ENCODE measurements at places on chromosomes 2 and 18.

DNA sequence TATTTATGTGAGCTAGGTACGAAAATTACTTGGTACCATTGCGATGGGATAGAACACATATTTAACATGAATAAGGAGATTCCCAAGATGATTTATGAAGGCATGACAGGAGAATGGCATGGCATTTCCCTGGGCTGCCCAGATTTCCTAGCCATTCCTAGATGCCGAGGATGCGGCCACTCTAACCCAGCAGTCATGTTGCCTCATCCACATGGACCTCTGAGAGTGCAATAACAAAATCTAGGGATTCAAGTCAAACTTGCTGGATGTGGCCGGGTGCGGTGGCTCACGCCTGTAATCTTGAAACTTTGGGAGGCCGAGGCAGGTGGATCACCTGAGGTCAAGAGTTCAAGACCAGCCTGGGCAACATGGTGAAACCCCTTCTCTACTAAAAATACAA, 110.8 kb upstream of the ARL4C start:
- DNase-seq = no peak

DNA sequence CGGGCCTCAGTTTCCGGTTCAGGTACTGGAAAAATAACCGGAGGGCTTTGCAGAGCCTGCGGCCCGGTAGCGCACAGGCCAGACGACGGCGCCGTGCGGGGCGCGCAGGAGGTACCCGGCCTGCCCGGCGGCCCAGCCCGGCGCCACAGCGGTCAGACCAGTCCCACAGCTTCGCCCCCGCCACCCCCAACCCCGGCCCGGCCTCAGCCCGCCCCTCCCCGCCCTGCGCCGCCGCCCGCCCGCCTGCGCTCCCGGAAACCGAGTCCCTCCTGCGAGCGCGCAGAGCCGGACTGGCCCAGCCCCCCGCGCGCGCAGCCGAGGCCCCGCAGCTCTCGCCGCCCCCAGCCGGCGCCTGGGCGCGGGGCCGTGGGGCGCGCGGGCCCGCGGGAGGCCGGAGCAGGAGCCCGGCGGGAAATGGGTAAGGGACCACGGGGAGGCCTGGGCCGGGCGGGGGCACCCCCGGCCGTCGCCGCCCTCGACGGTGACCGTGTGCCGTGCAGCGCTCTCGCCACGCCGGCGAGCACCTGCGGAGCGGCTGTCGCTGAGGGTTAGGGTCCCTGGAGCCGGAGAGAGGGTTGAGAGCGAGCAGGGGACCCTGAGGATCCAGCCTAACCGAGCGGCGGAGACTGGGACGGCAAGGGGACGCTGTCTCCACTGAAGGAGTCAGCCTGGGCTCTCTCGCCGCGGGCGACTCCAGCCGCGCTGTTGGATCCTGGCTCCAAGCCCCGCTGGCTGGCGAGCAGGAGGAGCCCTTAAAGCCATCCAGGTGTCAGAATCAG, 16.5 kb upstream of the PSD4 start:
- DNase-seq = peak; percentile 68

DNA sequence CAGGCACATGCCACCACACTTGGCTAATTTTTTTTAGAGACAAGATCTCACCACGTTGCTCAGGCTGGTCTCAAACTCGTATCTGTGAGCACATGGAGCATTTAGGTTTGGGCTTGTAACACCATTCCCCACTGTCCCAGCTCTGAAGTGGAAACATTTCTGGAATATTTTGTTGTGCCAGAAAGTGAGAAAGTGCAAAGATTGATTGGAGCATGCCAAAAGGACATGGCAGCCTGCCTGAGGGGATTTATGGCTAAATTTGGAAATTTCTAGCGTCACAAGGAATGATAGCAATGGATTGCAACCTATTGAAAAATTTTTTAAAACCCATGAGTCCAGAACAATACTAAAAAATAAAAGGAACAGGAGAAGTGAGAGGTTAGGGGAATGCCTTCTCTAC, 136.8 kb downstream of the ESCO1 start:
- DNase-seq = peak; percentile 15

- no peak for DNase-seq
Measured at GRCh38 chr18:64474773-64475172, 325.9 kb upstream of the LINC00305 start.

GRCh38 chr2:29314816-29315571, 199.8 kb downstream of the CLIP4 start:
- DNase-seq = peak; percentile 70

DNA sequence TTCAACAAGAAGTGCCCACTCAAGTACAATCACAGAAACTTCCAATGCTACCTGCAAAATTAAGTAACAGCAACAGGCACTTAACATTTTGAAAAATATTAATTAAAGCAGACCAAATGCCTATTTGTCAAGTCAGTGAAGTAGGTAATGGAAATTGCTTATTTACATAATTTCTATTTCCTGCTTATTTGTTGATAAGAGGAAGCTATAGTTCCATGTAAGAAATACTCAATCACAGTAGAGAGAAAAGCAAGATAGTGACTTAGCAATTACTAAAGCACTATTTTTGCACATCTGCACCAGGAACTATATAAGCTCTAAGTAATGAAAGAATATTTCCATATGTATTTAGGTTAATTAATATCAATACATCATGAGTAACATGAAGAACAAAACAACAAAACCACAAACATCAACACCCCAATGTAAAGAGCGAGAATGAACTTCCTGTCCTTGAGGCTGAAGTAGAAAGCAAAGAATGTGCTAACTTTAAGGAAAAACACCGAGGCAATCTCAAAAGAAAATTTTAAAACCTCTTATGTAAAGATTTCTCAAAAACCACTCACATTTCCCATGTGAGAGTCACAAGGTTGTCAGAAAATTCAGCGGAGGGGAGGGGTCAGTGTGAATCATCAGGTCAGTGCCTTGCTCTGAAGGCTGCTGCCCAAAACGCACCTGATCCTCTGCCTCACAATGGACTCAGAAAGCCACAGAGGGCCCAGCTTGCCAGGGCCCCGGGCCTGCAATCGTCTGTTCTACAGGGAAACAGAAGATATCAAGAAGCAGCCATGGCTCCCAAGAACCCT, 12.5 kb downstream of the NPC1 start:
- peak; percentile 58 for DNase-seq

DNA sequence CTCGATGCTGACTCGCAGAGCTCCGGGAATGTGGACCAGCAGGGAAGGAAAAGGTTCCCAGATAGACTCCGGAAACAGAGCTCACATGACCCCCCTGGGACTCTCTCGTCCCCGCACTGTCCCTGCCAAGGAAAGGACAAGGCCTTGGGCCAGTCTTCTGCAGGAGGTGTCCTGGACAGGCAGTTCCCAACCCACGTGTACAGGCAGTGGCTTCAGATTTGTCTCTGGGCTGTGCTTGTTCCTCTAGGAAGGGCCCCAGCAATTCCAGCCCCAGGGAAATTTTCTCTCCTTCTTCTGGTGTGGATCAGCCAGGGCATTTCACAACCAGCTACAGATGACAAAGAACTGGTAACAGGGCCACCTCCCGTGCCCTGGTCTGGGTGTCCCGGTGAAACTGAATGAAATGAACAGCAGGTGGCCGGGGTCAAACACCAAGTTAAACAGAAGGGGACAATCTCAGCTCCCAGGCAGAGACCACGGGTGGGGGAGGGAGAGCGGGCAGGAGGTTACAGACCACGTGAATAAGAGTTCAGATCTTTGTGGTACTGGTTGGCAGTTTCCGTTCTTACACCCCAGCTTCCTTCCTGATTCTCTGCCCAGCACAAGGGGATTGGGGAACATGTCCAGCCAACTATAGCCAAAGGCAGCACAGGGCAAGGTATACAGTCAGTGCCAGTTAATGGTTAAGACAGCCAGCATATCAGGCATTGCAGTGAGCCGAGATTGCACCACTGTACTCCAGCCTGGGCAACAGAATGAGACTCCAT, 52.2 kb upstream of the CAB39 start:
- DNase-seq = no peak

DNA sequence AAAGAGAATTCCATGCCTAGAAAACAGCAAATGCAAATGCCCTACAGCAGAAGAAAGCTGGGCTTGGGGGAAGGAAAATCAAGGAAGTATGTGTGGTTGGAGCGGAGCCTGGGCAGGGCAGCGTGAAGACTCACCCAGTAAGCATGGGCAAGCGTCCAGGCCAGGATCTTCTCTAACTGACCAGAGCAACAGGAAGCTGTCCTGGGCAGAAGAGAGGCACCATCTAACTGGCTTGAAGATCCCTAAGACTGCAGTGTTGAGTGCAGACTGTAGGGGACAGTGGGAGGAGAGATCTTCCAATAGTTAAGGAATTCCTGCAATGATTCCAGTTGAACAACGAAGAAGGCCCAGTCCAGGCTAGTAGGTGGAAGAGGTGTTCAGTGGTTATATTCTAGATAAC, 57.9 kb downstream of the NXPH2 start:
- no peak for DNase-seq

DNA sequence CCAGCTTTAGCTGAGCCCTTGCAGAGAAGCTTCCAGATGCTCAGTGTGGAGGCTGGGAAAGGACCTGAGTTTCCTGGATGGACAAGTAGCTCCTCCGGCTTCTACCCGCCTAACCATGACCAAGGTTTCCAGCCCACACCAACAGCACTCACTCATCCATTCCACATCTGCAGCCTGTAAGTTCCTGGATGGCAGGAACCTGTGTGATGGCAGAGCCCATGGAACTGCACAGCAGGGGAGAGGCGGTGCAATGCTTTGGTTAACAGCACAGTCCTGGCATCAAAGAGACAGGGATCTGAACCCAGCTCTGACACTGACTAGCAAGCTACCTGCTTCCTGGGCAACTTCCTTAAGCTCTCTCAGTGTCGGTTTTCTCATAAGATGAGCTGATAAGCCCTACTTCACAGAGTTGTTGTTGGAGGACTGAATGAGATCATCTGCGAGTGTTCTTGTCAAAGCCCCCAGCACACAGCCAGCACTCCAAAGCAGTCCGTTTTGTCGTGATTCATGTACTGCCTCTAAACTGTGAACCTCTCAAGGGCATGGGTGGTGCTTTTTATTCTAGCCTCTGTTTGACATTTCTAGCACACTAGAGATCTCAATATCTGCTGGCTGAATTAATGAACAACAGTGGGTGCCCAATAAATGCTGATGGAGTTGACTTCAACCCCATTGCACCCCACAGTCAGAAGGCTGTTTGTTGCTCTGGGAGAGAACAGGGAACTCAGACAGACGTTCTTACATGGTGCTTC, 41.6 kb upstream of the OTOF start:
- DNase-seq = no peak

DNA sequence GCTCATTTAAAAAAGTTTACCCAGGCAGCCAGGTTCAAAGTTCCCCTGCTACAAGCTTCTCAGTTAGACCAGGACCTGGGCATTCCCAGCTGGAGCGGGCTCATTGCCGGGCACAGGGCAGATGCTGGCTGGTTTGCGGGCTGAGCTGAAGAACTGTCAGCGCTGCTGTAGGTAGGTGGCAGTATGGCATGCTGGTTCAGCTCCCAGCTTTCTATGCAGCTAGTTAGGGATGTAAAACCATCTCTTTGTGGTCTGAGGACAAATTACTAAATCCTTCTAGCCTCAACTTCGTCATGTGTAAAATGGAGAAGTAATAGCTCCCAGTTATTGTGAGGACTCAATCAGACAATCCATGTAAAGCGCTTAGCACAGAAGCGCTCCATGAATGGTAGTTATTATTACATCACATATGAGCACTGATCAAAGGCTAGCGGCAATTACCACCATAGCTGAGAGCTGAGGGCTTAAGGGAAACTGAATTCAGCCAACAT, 2.4 kb upstream of the LDLRAD4 start:
- peak; percentile 82 for DNase-seq

DNA sequence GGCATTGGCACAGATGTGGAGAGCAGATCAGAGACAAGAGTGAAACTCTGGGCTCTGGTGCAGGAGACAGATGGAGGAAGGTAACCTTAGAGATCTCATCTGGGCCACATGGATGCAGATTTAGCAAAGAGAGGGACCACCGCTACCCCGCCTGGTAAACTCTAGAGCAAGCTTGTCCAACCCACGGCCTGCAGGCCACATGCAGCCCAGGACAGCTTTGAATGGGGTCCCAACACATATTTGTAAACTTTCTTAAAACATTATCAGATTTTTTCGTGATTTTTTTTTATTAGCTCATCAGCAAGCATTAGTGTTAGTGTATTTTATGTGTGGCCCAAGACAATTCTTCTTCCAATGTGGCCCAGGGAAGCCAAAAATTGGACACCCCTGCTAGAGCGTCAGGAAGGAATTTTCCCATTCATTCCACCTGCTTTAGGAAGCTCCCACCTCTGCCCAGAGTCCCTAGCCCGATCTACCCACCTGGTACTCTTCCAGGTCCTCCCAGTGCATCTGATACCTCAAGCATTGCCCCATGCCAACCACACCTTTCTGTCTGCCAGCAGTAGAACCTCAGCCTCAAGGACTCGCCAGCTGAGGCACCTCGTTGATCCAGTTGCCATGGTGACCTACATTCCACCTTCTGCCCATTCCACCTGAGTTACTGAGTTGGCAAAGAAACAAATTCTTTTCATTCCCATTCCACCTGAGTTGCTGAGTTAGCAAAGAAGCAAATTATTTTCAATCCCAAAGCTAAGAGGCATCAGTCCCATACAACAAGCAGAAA, at the start of gene CIB4:
TSS of gene CIB4 (minus strand) at position 586 of the 784 bp plus-strand sequence. CDS start at position 534, 52 bp downstream.
- no peak for DNase-seq

- no peak for DNase-seq
Measured at GRCh38 chr18:54205959-54206358, 18.5 kb downstream of the MBD2 start.

- DNase-seq = peak; percentile 71
Measured at GRCh38 chr2:200615247-200615646, 29.4 kb downstream of the AOX1 start.

- DNase-seq = no peak
Measured at GRCh38 chr2:198238429-198238828, 434.0 kb downstream of the PLCL1 start.

DNA sequence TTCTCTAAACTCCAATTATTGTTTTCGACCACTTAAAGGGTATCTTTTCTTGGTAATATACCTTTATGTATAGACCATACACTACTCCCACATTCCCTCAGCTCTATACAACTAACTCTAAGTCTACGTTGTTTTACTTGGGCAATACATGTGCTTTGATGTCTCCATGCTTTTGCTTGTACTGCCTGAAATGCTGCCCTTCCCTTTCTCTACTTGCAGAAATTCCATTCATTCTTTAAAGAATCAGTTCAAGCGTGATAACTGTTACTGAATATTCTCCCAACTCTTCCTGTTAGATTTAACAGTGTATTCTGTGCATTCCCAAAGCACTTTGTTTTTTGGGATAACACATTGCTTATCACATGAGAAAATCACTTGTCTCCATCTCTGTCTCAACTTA, 157.0 kb upstream of the AQP4 start:
- DNase-seq = no peak

GRCh38 chr2:241095594-241096290, 6.3 kb downstream of the MTERF4 start:
- DNase-seq = no peak

DNA sequence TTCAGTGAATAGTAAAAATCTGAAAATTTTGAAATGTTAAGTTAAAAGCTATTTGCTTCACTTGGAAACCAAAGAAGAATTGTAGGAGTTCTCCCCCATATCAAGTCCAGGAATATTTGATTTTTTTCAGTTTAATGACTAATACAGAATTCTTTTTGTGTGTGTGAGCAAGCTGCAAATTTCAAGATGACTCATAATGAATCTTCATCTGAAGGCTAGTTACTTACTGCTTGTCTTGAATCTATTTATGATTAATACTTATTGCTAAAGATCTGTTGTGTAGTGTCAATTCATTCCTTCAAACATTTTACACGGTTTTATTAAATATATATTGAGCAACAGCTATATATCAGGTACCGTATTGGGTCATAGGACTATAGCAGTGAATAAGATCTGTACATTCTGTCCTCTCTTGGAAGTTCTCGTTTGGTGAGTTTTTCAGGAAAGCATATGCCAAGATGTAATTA, 47.8 kb upstream of the CAVIN2 start:
- DNase-seq = peak; percentile 57

GRCh38 chr2:15311201-15311907, 249.8 kb downstream of the NBAS start:
- DNase-seq = no peak

- peak; percentile 35 for DNase-seq
Measured at GRCh38 chr2:196101325-196101991, 32.8 kb upstream of the DNAH7 start.

Data from AG20443 (cell line).